T-helper 1 cell (primary cell): ENCODE measurements at places on chromosomes 2 and 18.

- DNase-seq: no peak
These were observed 279.0 kb upstream of the NRP2 start for GRCh38 chr2:205403244-205403825.

GRCh38 chr2:8997631-8998030 is 5.9 kb downstream of the MBOAT2 start:
- no peak for DNase-seq

DNA sequence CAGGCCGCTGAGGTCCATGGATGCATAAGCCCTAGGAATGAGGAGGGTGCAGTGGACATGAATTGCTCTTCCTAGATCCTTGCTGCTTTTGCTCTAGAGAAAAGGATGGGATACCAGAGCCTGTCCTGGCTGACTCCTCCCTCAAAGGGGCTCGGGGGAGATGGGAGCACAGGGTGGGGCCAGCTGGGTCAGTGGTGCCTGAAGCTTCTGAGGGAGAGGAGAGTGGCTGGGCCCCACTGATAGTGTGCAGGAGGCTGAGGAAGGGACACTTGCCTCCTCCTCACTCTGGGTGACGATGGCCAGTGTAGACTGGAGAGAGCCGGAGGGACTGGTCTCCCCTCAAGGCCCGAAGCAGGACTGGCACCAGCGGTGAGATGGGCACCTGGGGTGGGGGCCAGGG is at the start of gene NT5DC4:
TSS of gene NT5DC4 (plus strand) at position 236 of the 400 bp plus-strand sequence. CDS start at position 296, 60 bp downstream.
- DNase-seq: no peak

GRCh38 chr2:63827749-63828148 is 13.9 kb upstream of the UGP2 start:
- DNase-seq: no peak

GRCh38 chr2:197950724-197951123 is 146.3 kb downstream of the PLCL1 start:
- no peak for DNase-seq

GRCh38 chr2:25115249-25115883 is 53.0 kb downstream of the POMC start:
- DNase-seq: no peak

DNA sequence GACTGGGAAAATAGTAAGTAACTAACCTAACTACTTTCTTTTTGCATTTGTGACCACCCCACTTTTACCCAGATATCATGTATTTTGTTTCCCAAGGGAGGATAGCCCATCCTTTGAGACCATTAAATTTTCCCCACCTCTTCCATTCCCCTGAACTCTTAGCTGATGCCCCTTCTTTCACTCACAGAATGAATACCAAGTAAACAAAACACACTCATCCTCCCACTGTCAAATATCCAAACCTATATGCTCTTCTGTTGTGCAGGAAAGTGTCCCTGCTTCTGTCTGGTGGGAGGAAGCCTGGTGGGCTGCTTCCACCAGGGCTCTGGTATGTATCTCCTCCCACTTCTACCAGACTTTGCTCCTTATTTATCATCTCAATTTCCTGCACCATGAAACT is 64.6 kb upstream of the PARD3B start:
- DNase-seq: no peak

GRCh38 chr2:176595986-176596385 is 326.7 kb downstream of the MTX2 start:
- DNase-seq: no peak

GRCh38 chr2:207459990-207460757 is 69.6 kb upstream of the CREB1 start:
- DNase-seq: no peak

DNA sequence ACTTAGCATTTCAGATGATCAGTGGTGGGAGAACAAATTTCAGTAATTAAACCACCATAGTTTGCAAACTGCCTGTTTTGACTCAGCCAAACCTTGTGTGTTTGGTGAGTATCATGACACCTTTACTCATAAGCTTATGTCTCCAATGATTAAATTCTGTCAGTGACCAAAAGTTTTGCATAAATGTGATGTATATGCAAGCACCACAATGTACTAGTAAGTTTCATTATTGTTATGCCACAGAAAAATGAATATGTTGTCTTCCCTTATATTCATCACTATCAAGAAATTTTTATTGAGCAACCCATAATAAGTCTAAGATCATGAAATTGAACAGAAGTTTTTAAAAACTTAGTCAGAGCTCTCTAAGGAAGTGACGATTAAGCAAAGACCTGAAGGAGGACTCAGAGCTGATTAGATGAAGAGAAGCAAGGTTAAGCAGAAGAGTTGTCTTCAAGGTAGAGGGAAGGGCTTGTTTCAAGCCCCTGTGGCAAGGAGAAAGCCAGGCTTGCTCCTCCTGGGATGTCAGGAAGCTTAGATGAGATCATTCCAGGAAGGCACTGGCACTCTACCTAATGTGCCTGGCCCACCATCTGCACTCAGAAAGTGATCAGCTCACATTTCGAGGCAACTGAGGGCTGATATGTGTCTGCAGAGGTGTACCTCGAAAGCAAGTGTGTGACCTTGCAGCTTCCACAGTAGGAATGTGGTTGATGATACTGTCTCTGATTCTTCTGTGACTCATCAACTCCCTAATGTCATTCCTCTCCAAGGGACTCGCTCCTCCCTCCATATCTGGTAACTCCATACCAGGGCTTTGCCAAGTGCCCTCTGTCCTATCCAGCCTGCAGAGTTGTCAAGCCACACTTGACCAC is 54.7 kb downstream of the KCTD18 start:
- no peak for DNase-seq

- peak; percentile 55 for DNase-seq
These were observed 165.6 kb downstream of the SMAD7 start for GRCh38 chr18:48785091-48785614.

DNA sequence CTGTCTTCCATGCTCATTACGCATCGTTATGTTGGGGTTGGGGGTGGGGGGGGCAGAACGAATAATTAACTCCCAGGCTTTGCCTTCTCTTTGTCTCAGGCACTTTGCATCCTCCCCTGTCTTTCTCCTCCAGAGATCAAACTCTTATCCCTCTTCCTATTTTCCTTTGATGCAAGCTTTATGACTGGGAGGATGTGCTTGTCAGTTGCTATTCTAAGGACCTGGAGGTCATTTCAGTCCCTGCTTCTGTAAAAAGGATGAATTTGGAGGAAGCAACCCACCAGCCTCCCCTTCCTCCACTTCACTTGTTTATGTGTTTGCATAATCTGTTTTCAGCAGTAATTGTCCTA is 87.5 kb downstream of the ZCCHC2 start:
- DNase-seq: no peak

DNA sequence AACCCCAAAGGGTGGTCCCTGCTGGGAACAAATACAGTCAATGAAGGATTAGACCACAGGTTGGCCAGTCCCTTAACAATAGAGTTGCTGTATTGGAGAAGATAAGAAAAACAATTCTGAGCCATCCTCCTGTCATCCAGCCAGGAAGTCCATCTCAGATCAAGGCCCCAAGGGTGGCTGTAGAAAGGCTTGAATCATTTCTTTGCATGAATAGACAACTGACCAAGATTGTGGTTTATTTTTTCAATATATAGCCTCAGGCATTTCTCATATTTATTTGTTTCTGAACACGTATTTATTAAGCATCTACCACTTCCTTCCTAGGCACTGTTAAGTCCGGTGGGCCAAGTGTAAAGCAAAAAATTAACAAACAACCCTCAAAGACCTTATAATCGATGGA is 274.4 kb upstream of the SLC14A2 start:
- DNase-seq: no peak

- DNase-seq: no peak
These were observed 33.1 kb upstream of the HDAC4 start for GRCh38 chr2:239433777-239434403.

DNA sequence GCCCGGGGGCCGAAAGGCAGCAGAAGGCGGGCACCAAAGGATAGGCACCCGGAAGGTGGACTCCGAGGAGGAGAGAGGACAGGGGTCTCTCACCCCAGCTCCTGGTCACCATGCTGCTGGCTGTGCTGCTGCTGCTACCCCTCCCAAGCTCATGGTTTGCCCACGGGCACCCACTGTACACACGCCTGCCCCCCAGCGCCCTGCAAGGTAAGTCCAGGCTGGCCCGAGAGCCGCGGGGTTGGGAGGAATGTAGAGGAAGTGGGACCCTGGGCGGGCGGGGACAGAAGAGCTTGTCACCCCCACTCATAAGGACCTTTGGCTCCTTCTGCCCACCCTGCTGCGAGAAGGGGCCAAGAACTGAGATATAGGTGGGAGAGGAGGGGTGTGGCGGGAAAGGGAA is 301 bp downstream of the PRSS56 start:
- DNase-seq: no peak

- DNase-seq: no peak
These were observed 683.5 kb downstream of the TMEM182 start for GRCh38 chr2:103445347-103445746.

- DNase-seq: no peak
These were observed 339.6 kb upstream of the DCC start for GRCh38 chr18:52000435-52000834.

DNA sequence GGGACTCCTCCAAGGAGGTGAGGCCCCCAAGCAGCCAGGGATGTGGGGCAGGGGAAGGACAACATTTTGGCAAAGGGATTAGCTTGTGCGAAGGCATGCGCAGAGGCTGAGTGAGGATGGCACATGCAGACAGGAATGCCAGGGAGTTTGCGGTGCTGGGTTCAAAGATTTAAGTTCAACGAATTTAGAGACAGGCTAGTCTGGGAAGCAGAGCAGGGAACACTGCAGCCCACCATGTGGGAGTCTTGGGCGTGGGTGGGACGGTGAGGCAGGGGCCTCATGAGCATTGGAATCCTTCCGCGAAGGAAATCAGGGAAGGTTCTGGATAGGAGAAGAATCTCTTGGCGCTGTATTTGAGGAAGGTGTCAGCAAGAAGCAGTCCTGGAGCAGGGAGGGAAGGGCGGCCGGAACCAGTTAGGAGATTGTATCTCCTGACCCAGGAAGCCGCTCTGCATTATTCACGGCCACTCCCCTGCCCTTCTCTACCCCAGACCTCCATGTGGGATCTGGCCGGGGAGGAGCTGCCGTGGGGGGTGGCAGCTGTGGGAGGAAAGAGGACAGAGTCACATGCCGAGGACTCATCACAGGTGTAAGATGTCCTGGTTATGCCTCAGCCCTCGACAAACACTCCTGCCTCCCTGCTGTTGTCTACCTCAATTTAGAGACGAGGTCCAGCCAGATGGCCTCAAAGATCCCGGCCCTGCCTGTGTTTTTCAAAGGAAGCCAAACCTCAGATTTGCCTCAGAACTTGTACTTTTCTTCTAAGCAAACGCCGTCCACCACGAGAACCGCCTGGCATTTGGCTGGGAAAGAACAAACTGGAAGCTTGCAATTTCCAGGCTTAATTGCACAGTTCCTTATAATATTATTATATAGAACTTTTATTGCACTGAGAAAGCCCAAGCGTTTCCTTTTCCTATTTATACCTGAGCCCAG is 123.7 kb upstream of the SMAD2 start:
- DNase-seq: no peak
